ENCODE measurements at places on chromosomes 6 and 20.

GRCh38 chr6:149473080-149474052, 11.4 kb downstream of the ZC3H12D start:
- peak; percentile 43 for DNase-seq

GRCh38 chr6:121413879-121414278, 21.6 kb upstream of the GJA1 start:
- no peak for DNase-seq

DNA sequence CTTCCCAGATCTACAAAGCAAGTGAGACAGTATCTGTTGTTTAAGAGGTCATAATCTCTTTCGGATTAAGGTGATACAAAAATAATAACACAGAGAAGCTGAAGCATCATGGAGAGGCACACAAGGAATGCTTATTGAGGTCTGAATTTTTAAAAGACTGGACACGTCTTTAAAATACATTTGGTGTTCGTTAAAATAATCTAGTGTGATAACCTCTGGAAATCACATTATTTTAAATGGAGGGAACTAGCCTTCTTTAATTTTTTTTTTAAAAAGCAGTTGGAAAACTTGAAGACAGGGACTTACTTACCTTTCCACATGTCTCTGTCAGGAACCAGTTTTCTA, 1.9 kb upstream of the LRRC1 start:
- no peak for DNase-seq

GRCh38 chr6:108801366-108801765, 46.9 kb upstream of the ARMC2 start:
- no peak for DNase-seq

DNA sequence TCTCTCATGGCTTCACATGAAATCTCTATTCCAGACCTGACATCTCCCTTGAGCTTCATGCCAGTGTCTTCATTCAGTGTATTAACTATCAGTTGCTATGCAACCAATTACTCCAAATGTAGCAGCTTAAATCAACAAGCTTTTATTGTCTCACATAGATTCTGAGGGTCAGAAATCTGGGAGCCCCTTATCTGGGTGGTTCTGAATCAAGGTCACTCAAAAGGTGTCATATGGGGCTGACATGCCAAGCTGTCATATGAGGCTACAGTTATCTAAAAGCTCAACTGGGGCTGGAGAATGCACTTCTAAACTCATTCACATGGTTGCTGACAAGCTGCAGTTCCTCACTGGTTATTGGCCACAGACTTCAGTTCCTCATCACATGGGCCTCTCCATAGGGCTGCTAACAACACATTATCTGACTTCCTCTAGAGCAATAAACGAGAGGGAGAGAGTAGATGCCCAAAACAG, 7.3 kb upstream of the CGA start:
- DNase-seq: no peak

DNA sequence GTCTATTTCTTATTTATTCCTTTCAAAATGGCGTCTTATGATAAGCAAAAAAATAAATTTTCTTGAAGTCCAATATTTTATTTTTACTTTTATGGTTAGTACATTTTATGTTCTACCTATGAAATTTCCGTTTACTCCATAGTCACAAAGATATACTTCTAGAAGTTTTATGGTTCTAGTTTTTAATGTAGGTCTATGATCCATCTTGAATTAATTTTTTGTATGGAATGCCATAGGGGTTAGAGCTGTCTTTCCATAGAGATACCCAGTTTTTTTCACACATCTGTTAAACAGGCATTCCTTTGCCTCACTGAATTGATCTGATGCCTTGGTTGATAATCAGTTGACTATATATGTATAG, 24.9 kb upstream of the ASIP start:
- no peak for DNase-seq

- DNase-seq: no peak
These were observed 173.5 kb downstream of the LMBRD1 start for GRCh38 chr6:69623357-69623756.

- no peak for DNase-seq
These were observed 24.8 kb downstream of the MTCL3 start for GRCh38 chr6:127494240-127494767.

DNA sequence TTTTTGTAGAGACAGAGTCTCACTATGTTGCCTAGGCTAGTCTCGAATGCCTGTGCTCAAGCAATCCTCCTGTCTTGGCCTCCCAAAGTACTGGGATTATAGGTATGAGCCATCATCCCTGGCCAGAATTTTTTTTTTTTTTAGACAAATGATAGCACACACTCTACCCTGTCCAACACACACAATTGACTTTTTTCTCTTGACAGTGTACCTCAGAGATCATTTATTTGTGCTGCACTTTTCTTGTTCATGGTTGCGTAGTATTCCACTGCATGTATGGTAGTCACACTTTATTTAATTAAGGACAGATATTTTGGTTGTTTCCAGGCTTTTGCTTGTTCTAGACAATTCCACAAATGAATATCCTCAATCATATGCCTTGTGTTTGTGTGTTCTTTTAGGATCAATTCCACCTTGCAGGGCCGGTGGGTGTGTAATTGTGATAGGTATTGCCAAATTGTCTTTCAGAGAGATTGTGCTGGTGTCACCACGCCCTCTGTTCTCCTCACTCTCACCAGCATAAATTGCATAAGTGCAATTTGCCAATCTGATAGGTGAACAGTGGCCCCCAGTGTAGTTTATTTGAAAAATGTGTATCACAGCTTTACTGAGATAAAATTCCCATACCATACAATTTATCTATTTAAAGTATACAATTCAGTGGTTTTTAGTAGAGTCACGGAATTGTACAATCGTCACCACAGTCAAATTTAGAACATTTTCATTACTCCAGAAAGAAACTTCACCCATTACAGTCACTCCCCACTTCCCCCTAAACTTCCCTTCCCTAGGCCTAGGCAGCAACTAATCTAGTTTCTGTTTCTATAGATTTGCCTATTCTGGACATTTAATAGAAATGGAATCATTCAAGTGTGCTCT, 20.1 kb downstream of the SRC start:
- DNase-seq: no peak

DNA sequence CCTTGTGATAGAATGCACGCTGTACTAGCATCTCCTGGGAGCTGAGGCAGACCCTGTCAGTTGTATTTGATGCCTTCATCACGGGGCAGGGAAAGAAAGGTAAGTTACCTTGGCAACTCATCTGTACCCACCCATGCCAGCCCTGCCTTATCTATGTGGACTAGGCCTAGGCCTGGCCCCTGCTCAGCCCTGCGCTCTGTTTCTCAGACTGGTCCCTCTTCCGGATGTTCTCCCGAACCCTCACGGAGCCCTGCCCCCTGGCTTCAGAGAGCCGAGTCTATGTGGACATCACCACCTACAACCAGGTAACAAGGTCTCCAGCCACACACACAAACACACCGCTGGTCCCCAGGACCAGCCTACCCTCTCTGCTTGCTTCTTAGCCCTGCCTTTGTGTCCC, 4.2 kb downstream of the PIGT start:
- no peak for DNase-seq

DNA sequence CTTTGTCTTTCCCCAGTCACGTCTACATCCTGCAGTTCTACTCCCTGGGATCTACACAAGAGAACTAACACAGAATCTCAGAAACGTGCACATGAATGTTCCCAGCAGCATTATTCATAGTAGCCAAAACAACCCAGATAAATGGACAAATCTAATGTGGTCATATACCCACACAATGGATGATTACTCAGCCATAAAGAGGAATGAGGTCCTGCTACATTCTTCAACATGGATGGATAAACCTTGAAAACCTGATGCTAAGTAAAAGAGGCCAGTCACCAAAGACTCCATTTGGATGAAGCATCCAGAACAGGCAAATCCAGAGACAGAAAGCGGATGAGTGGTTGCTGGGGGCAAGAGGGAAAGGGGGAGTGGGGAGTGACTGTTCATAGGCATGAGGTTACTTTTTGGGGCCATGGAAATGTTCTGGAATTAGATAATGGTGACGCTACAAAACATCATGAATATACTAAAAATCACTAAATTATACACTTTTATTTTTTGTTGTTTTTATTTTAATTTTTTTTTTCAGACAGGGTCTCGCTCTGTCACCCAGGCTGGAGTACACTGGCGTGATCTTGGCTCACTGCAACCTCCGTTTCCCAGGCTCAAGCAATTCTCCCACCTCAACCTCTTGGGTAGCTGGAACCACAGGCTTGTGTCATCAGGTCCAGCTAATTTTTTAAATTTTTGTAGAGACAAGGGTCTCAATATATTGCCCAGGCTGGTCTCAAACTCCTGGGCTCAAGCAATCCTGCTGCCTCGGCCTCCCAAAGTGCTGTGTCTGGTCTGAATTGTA, 50.8 kb upstream of the DSN1 start:
- no peak for DNase-seq
